ENCODE measurements at places on chromosomes 5 and 9. TPM values are rescaled to one million over a fixed set of nuclear protein-coding genes. Genes with fewer than 3 reads are reported as not detected.

Gene CEP72
- total RNA-seq: 4.1 TPM

Gene SDHA
- 114 TPM for total RNA-seq

Gene DOK3
- total RNA-seq: 0.68 TPM

Gene PCDHGA2
- total RNA-seq: 1.00 TPM

Gene PRDM12
- total RNA-seq: not detected

Gene ENTPD2
- total RNA-seq: 3.1 TPM

Gene NTMT1
- total RNA-seq: 28.9 TPM

Gene GOLPH3
- total RNA-seq: 72.0 TPM

Gene CNTNAP3B
- 9.9 TPM for total RNA-seq

Gene SHB
- 17.1 TPM for total RNA-seq

Gene LCN9
- not detected for total RNA-seq

Gene NIPAL4
- 39.0 TPM for total RNA-seq

Gene OR1J1
- total RNA-seq: not detected

Gene GDA
- 0.14 TPM for total RNA-seq

Gene ARHGEF28
- 58.1 TPM for total RNA-seq

Gene MTMR12
- total RNA-seq: 20.5 TPM

Gene NEUROG1
- not detected for total RNA-seq

Gene SPINK5
- 51.3 TPM for total RNA-seq

Gene CANX
- total RNA-seq: 899 TPM

Gene LHX3
- not detected for total RNA-seq

Gene NMUR2
- total RNA-seq: not detected

Gene ADAMTS2
- total RNA-seq: not detected

Gene FCN2
- total RNA-seq: not detected

Gene OR1J2
- total RNA-seq: not detected

Gene WDR31
- total RNA-seq: 4.1 TPM

Gene HAVCR1
- not detected for total RNA-seq

Gene SLC9A3
- total RNA-seq: 1.0 TPM

All from nasal cavity respiratory epithelium epithelial cell of viscerocranial mucosa (primary cell).